Heart right ventricle (tissue), 16 donors: ENCODE measurements at places on chromosomes 11 and 22.

GRCh38 chr11:23680488-23681230, 816.2 kb upstream of the LUZP2 start:
- peak; percentile 2 for DNase-seq

DNA sequence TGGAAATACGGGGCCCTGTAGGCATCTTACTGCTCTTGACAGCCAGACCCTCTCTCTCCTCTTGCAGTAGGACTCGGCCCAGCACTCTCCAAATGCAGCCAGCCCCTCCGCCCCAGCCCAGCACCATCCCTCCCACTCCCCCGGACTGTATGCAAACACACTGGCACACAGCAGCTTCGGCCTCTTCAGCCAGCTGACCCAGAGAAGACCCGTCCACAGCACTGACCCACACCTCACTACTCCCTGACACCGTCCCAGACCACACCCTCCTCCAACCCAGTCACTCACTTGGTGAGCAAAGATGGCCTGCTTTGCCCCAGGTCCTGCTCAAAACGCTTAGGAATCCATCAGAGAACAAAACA, 164.6 kb downstream of the IGLL1 start:
- DNase-seq: no peak

- DNase-seq: no peak
Measured at GRCh38 chr11:7253800-7254199, 2.1 kb downstream of the SYT9 start.

GRCh38 chr11:12724301-12725054, 50.3 kb downstream of the TEAD1 start:
- DNase-seq: peak; percentile 80

DNA sequence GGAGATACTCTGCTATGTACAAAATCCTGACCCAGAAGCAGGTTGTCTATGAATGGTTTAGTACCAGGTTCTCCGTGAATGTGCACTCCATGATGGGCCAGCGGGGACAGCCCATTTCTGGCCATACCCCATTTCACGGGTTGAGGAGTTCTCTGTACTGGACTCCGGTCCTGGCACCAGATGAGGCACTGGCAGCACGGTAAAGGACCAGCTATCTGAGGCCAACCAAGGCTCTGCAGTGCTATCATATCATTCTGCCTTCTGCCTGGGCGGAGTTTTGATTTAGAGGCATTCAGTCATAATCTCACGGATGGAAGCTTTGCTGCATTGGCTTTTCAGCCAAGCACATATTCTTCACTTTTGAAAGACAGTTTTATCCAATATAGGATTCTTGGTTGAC, 18.5 kb upstream of the KMT5B start:
- no peak for DNase-seq

DNA sequence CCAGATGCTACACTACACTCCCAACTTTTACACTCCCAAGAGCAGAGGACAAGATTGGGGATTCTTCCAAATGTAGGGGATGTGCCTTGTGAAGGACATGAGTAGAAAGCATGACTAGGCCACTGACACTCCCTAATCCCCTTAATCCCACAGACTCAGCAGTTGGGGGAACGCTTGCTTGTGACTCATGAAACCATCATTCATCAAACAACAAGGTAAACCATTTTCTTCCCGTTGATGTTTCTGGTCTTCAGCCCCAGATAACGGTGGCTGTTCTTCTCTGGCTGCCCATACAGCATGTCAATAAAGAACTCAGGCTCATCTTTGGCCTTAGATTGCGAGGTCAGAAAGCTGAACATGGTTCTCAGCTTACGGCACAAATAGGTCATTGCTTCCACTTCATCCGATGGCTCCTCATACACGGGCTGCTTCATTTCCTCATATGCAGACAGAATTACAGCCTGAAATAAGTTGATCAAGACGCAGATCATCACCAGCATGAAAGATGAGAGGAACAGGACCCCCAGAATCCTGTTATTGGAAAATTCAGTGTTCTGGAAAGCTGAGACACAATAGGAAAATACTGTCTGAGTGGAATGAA, 6.4 kb upstream of the CDPF1 start:
- no peak for DNase-seq

DNA sequence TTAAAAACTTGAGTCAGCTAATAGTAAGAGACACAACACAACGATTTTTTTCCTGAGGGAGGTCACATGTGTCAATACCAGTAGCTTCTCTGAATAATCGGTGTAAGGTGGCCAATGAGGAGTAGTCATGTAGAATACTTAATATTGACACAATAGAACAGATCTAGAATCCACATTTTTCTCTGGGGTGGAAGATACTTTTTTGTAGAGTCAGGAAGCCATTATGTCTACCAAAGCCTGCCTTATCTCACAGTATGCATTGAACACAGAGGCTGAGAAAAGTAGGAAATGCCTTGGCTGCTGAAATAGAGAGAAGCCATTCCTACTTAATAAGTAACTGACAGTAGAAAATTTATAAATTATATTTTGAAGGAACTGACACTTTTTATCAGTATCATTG, 725.0 kb downstream of the METTL15 start:
- no peak for DNase-seq

DNA sequence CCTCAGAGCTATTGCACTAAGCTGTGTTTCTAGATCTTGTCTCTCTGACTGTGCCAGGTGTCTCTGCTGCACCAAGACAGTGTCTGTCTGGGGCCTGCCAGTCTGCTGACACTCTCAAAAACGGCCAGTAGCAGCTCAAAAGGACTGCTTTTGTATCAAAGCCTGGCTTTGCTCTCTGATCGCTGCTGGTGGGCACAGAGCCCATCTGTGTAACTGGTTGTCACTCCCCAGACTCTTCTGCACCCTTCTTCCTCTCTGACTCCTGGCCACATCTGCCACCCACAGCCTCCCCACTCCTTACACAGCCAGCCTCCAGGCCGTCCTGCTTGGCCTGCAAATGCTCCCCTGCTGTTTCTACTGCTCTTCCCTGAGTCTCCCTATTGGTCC, 26.5 kb downstream of the MED15 start:
- DNase-seq: no peak

GRCh38 chr22:24310969-24311368, 40.3 kb downstream of the SPECC1L start:
- DNase-seq: no peak

DNA sequence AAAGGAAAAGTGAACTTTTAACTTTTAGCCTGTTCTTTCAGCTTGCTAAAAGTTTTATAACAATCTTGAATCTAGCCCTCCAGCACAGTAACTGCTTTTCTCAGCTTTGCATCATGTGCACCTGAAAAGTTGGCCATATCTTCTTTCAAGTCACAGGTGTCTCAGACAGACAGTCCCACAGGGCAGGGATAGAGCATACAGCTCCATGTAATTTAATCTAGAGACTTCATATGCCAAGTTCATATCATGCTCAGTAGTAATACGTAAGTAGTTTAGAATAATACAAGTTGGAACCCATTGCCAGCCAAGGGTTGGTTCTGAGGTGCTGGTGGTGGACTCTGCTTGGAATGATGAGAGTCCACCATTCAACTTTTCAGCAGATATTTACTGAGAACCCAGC, 68.6 kb downstream of the PKNOX2 start:
- DNase-seq: no peak

DNA sequence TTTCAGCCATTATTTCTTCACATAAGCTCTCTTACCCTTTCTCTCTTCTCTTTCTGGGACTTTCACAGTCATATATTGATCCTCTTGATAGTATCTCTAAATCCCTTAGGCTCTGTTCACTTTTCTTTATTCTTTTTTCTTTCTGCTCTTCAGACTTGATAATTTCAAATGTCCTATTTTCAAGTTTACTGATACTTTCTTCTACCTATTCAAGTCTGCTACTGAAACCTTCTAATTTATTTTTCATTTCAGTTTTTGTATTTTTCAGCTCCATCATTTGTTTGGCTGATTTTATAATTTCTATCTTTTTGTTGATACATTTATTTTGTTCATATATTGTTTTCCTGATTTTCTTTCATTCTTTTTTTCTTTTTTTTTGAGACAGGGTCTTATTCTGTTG, 79.1 kb downstream of the SNX19 start:
- no peak for DNase-seq

DNA sequence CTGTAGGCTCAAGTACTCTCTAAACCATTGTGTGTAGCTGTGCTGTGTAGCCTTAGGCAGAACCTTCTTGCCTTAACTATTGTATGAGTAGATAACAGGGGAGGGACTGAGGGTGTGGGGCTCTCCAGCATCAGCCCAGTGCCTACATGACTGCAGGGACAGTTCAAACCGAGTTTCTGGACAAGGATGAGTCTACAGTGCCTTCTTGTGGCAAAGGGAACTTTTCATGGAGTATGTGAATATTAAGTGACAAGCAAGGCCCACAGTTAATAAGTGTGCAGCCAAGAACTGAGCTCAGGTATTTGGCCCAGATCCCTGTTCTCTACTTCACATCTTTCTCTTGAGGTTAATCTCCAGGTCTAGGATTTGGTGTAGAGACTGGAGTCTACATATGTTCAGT, 424.4 kb upstream of the LARGE1 start:
- no peak for DNase-seq

DNA sequence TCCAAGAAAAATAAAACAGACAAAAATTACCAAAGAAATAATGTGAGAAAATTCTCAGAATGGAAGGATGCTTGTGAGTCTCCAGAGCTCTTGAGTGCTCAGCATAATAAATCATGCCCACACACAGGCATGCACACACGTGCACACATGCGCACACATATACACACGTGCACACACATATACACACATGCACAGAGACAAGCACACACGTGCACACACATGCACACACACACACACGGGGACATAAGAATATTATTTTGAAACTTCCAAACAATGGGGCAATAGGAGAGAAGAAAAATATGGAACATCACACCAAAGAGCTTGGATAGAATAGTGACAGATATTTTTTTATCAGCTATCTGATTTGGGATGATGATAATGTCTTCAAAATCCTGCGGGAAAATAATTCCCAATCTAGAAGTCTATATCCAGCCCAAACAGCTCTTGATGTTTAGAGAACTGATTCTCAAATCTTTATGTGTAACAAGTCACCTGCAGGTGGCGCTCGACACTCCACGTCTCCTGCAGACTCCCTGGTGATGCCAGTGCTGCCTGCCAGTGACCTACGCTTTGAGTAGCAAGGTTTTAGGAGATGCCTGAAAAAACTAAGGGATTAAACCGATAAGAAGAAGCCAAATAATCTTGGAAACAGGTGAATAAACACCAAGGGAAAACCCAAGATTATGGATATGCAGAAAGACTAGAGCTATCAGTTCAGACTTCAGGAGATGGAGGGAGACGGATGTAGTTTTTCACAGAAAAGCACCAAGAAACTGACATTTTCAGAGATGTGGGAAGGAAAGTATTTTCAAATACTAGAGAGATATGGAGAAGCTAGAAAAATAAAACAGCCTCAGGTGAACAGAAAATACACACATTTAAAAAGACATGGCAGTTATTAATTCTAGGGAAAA, 743.6 kb downstream of the ETS1 start:
- DNase-seq: peak; percentile 55

DNA sequence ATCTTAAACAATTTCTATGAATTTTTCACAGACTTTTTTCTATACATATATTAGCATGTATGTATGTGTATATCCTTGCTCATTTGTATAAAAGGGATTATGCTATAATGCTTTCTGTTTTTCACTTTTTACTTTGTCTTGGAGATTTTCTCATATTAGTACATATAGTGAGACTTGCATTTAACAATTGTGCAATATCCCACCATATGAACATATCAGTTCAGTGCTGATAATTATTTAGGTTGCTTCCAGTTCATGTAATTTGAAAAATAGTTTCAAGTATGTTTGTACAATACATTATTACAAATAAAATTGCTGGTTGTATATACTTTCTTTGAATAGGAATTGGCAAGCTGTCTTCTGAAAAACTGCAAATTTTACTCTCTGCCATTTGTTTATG, 37.9 kb downstream of the HEPHL1 start:
- no peak for DNase-seq

GRCh38 chr11:108965306-108966001, 300.6 kb downstream of the DDX10 start:
- no peak for DNase-seq

DNA sequence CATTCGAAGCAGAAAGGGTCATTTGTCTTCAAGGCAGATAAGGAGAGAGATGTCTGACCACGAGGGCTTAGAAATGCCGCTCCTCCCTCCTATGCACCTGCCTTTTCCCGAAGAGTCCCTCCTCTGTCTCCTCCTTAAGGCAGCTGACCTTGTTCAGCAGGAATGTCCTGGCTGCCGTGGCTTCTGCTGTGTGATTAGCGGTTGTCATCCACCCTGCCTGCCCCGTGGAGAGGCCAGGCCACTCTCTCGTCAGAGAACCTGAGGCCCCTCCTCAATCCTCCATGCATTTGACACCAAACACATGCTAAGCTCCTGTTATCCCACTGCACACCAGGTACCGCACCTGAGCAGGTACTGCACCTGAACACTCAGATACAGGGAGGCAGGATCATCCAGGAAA, 834.6 kb downstream of the TBC1D22A start:
- no peak for DNase-seq

DNA sequence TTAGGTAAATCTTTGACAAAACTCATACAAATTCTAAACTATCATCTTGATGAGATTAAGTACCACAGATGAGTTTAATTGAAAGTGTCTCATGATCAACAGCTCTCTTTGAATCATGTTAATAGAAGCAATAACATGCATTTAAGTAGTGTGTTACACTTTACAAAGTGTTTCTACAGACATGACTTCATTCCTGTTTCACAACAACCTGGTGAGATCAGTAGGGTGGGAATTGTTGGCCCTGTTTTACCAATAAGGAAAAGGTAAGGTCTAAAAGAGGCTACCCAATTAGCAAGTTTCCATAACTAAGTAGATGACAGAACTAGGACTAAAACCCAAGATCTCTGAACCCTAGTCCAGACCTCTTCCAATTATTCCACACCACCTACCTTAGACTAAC, 12.7 kb upstream of the PRSS23 start:
- no peak for DNase-seq

GRCh38 chr11:64726867-64727530, 4.0 kb upstream of the NRXN2 start:
- DNase-seq: no peak

GRCh38 chr22:23113847-23114720, 27.7 kb downstream of the RSPH14 start:
- DNase-seq: no peak

DNA sequence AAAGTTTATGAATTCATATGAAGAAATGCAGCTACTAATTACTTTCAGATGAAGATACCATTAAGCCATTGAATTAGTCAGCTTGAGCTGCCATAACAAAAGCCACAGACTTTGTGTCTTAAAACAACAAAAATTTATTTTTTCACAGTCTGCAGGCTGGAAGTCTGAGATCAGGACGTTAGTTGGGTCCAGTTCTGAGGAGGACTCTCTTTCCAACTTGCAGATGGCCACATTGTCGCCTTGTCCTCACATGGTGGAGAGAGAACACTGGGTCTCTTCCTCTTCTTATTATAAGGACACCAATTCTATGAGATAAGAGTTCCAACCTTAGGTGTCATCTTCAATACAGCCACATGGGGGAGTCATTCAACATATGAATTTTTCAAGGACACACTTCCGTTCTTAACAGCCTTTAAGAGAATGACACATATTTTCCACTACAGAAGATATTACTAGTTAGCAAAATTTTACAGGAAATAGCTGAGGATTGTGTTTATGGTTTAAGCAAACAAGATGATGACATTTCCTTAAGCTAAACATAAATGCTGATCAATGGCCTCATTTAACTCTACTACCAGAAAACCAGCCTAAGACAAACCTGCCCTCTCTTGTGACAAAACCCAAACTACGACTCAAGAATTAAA, 56.0 kb downstream of the DCUN1D5 start:
- no peak for DNase-seq

- no peak for DNase-seq
Measured at GRCh38 chr11:34583818-34584217, 37.1 kb upstream of the EHF start.

GRCh38 chr22:27882507-27883290, 36.4 kb downstream of the PITPNB start:
- no peak for DNase-seq

- DNase-seq: no peak
Measured at GRCh38 chr22:38870791-38871359, 1.1 kb downstream of the CBX6 start.
